SW480 (cell line): ENCODE measurements at places on chromosomes 12 and 14.

GRCh38 chr12:49827401-49828099 is 663 bp downstream of the NCKAP5L start:
- DNase-seq: peak; percentile 66

DNA sequence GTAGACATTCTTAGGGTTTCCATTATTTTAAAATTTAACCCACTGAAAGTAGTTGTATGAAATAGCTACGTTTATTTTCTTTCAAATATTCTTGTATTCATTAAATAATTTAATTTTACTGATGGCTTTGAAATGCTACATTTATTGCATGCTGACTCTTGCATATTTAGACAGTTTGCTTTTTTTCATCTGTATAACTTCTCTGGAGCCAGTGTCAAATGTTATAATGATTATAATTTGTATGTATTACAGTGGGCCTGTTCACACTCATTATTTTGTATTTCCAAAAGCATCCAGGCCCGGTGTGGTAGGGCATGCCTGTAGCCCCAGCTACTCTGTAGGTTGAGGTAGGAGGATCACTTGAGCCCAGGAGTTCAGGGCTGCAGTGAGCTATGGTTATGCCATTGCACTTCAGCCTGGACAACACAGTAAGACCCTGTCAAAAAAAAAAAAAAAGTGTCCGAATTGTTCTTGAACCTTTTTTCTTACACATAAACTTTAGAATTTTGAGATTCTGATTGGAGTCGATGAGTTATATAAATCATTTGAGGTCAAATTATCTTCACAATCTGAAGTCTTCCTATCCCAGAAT is 905 bp downstream of the ZNF84 start:
- DNase-seq: no peak

- peak; percentile 15 for DNase-seq
Measured at GRCh38 chr14:29926701-29927375, 809 bp downstream of the PRKD1 start.

DNA sequence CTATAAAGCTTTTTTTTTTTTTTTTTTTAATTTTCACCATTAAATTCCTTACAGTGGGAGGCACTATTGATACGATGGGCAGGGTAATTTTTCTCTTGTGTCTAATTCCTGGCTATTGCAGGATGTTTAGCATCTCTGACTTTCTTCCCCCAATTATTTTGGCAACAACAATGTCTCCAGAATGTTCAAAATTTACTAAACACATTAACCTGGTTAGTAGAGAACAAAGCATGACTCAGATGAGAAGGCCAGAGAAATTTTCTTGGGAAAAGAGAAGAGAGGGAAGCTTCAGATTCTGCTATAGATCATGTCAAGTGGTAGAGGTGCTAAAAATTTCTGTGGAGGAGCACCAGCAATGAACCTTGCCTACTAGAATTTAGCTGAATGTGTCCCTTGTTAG is 171.5 kb upstream of the PRICKLE1 start:
- DNase-seq: no peak

GRCh38 chr12:106679574-106679973 is 94.9 kb upstream of the RIC8B start:
- no peak for DNase-seq

DNA sequence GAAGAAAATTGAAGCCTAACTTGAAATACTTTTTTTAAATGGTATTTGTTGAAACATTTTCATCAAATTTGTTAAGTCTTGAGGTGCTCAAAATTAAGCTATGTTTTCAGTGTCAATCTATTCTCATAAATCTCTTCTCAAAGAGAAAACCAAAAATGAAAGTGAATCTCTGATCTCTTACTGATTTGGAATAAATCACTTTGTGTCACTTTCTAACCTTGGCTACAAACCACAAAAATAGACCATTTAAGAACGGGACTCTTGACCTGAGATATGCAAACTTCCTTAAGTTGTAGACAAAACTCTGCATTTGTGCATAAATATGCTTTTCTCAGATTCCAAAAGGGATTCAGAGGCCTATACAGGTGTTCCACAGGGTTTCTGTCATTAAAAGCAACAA is 192.9 kb downstream of the SEC23A start:
- no peak for DNase-seq

GRCh38 chr14:27686137-27686536 is 1080.5 kb upstream of the FOXG1 start:
- no peak for DNase-seq

GRCh38 chr12:48131517-48131916 is 12.4 kb downstream of the PFKM start:
- no peak for DNase-seq

- DNase-seq: peak; percentile 57
Measured at GRCh38 chr12:111313833-111314259, 55.0 kb downstream of the PHETA1 start.

DNA sequence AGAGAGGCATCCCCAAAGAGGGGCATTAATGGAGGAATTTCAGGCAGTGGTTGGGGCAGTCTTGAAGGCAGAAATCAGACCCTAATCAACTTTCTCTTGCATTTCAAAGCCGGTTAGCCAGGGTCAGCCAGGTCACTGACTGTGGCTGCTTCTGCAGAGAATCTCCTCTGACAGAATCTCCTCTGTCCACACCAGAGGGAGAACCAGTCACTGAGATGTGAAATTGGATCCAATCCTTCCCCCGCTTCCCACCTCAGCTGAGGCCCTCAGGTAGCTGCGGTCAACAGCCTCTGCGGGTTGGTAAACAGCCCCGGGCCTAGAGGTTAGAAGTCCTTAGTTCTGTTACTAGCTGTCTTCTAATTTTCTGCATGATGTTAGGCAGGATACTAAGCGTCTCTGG is 39.8 kb upstream of the NUAK1 start:
- DNase-seq: no peak

DNA sequence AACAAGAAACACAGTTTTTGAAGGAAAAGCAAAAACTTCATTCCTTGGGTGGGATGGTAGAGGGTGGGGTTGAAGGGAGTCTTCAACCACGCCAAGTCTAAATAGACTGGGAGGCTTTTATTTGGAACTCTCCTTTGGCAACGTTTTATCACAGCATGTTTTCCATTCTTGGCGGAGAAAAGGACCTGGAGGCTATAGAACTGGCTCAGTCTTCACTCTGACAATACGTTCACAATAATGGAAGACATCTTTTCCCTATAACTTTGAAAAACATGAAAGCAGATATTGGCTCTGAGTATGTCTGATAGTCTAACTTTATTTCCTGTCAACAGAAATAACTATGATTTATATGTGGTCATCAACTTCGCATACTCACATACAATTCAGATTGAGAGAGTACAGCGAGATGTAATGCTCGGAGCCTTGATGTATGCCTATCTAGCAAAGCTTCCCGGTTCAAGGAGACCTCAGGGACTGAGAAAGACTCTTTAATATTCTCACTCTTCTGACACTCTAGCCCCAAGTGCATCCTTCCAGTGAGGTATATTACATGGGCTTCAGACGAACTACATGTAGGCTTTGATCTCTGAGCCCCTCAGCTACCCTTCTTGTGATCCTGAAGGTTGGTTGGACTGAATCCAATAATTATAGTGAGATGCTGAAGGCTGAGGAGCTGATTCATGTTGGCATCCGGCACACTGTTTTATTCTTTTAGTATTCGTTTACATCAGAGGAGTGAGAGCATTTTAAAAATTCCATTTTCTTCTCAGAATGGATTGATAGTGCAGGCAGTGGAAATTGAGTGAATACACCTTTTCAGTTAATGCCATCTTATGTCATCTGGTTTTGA is 14.0 kb downstream of the TMEM30B start:
- no peak for DNase-seq

DNA sequence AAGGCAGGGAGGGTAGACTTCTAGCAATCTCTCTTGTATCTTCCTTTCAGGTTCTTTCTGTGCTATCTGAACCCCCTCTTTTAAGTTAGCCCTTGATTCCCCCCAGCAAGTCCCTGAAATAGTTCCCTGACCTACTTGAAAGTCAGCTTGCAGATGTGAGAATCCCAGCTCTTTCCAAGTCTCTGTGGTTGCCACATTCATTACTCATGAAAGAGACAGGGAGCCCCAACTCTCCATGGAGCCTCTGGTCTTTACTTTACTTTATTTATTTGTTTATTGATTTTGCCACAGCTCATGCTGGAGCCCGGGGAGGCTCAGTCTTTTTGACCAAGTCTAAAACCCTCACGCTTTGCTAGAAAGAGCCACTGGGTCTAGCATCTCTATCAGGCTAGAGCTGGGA is 193.6 kb upstream of the FAR2 start:
- DNase-seq: no peak

DNA sequence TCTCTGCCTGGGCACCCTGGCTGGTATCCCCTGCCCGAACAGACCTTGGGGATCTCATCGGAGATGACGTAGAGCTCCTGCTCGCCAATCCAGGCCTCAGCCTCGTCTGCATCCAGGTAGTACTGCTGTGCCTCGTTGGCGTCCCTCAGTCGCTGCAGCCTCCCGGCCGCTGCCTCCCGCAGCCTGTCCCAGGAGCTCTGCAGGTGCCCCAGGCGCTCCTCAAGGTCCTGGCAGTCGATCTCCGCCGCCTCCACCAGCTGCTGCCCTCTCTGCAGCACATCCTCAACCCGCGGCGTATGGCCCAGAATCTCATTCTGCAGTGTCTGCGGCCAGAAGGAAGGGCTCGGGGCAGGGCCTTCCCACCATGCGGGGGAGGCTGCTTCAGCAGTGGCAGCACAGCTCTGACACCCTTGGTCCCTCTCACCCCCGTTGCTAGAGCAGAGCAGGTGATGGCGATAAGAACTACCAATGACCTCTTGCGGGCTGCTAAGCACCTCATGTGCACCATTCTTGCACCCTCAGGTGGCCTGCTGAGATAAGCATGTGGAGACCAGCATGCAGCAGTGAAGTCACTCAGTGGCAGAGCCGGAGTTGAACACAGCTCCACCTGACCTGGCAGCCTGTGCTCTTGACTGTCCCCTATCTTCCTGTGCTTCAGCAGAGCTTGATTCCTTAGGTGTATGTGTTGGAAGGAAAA is 71.0 kb downstream of the PLEKHG3 start:
- no peak for DNase-seq

- no peak for DNase-seq
Measured at GRCh38 chr14:53850714-53851296, 105.8 kb downstream of the BMP4 start.

GRCh38 chr12:38931461-38931860 is 26.1 kb upstream of the CPNE8 start:
- DNase-seq: no peak

DNA sequence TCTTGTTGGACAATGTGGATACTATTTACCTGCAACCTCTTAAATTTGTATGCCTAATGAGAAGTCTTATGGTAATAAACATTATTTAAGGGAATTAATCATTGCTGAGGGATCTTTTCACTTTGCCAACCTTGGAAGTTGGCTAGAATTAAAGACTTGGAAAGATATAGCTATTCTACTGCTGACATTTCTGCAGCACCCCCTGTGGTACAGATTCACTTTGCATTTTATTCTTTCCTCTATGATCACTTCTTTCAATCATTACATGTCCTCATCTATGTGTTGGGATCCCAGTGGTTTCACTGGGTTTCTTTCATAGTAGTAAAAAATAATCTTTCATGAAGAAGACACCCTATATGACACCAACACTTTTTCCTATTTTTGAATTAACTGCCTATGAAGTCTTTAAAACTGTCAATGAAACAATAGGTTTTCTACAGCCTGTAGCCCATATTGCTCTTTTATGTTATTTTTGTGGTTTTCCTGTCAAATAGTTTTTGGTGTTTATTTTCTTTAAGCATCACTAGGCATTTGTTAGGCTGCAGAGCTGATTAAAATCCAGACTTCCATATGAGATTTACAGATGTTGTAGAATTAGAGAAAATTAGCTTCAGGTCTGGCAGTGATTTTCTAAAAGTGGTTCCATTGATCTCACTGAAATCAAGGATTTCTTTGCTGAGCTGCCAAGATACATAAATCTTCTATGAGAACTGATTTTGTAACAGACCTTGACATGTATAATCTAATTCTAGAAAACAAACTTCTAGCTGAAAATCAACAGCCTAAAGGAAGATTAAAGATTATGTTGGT is 256.1 kb downstream of the NAV3 start:
- no peak for DNase-seq

DNA sequence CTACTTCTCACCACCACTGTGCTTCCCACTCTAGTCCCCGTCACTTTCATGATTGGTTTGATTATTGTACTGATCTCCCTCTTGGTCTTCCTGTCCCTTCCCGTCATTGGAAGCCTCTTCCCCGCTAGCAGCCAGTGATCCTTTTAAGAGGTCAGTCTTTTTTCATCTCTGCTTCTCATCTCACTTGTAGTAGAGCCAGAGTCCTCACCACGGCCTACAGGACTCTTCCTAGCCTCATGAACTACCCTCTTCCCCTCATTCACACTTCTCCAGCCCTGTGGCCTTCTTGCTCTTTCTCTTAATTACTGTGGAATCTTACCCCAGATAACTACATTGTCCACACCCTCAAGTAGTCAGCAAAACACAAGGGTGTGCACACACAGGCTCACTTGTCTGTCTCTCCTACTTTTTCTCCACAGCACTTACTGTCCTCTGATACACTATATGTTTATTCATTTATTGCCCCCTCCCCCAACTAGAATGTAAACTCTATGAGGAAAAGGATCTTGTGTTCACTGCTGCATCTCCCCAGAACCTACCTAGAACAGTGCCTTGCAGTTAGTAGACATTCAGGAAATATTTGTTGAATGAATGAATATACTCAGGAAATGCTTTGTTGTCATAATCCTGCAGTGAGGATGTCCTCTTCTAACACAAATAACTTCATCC is 66.3 kb downstream of the CKB start:
- DNase-seq: no peak

DNA sequence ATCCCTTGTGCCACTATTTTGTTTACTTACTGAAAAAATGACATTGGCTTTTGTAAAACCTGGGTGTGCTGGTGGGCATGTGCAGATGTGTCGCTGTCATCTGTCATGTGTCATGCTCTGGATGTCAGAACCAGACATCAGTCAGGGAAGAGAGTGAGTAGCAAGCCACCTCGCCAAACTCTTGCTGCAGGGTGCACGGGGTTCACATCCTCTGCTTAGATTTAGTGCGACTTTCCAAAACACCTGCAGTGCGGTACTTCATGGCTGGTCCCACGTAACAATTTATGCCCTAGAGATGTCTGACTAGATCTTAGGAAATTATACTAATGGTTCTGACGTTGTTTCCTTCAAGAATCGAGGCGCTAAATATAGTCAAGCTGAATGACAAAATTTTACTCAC is 106.7 kb downstream of the CRADD start:
- DNase-seq: no peak

DNA sequence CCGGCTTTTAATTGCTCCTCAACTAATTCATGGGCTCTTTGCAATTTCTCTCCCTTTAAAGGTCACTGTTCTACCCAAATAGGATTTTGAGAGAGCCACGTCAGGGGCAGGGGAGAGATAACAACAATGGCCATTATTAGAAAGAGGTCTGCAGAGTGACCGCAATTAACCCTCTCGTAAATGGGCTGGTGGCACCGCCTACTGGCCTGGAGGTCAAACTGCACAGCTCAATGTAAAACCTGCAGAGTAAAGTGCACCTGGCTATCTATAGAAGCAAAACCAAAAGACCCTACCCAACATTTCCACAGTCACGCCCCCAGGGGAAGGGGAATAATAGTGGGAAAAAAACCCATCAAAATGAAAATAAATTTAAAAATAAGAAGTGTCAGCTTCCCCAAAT is 21.6 kb upstream of the CLEC4E start:
- DNase-seq: no peak
